ENCODE measurements at places on chromosomes 5 and 9.

DNA sequence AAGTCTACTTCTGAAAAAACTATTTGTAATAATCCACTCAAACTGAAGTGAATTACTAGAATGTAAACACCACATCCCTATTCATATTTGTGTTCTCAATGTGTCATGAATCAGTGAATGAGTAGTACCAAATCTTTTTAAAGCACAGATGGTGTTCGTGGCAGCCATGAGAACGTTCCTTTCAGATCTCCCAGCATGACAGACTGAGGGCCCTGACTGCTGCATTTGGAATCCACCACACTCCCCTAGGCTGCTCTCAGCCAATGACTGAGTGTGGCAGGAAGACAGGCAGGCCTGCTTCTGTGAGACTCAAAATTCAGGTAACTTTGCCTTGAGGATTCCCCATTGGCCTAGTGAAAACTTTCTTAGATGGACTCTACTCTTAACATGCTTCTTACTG, 10.9 kb upstream of the JMY start:
- no peak for DNase-seq

DNA sequence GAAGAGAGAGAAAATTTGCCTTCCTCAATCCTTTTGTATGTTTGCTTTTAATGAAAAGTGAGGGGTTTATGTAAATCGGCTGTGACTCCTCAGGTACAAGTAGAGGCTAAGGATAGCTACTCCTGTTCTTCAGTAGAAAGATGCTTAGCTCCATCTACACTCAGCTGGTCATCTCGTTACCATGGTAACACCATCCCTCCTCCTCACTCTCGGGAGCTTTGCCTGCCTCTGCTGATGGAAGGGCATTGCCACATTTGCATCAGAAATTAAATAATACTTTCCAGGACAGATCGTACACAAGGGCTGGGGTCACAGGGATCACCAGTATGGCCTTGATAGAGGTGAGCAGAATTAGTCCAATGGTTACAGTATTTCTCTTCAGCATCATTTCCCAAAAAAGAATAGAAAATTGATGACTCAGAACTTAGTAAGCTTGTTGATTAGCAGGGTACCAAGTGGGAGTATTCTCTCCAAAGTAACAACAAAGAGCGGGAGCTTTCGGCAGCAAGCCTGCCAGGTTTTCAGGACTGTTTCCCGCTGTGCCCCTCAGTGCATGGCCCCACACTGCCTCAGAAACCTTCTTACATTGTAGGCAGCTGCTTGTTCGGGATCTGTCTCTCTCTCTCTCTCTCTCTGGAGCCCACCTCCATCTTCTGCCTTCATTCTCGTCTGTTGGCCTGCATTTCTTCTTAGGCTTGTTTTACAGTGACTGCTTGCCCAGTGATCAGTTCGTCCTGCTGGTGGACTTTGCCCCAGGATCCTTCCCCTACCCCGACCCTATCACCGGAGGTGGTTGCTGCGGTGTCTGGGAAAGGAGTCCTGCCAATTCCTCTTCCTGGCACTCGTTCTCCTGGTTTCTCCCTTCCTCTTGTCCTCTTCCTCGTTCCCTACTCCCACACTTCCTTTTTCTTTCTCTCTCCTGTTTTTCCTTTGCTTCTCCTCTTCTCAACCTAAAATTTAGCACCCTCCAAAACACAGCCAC, 51.9 kb upstream of the SNAPC3 start:
- no peak for DNase-seq

DNA sequence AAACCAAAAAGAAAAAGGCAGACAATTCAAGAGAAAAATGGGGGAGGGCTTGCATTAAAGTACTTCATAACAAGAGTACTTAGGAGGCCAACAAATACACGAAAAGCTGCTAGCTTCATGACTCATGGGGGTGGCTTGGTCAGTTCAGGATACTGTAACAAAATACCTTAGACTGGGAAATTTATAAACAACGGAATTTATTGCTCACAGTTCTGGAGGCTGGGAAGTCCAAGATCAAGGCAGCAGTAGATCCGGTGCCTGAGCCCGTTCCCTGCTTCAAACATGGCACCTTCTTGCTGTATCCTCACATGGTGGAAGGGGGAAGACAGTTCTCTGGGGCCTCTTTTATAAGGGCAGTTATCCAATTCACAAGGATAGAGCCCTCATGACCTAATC, 111.4 kb downstream of the C9orf50 start:
- DNase-seq, result no peak

GRCh38 chr5:177303925-177304391, 359 bp downstream of the PRELID1 start:
- DNase-seq, result no peak

DNA sequence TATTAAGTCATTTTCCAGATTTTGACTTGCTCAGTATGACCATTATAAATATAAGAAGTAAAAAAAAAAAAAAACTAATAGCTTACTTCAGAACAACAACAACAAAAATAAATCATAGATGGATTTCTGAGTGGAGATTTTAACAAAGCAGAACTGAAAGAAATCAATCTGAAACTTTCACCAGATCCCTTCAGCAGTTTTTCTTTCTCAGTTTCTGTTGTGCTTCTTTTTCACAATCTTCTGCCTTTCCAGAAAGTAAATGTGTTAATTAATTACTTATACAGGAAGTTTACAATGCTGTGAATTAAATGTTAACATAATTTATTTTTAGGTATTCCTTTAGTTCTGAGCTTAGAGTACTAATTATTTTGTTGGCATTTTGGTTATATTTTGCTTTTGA, 73.5 kb downstream of the CHSY3 start:
- DNase-seq, result no peak

DNA sequence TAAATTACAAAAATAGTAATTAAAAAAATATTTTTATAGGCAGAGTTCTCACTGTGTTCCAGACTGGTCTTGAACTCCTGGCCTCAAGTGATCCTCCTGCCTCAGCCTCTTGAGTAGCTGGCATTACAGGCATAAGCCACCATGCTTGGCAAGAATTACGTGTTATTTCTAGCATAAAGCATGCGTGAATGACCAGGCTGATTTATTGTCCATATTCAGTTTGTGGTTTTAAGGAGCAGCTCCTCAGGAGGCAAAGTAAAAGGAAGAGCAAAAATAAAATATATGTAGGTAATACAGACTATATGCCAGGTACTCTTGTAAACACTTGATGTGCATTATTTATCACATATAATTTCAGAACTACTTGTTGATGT, 7.1 kb upstream of the CD180 start:
- DNase-seq, result no peak

- no peak for DNase-seq
These were observed 15.0 kb upstream of the IL12B start for GRCh38 chr5:159345336-159345735.

DNA sequence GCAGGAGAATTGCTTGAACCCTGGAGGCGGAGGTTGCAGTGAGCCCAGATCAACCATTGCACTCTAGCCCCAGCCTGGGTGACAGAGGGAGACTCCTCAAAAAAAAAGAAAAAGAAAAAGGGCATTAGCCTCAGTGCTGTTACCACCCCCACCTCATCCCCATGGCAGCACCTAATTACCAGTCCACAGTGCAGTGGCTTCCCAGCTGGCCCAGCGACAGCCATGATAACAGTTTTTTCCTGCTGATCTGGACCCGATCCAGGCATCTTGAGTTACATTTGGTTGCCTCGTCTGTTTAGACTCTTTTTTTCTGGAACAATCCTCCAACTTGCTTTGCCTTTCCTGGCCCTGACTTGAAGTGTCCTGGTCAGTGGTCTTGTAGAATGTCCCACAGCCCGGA, 24.4 kb downstream of the NCS1 start:
- DNase-seq, result no peak

GRCh38 chr5:94267350-94267899, 351.0 kb downstream of the KIAA0825 start:
- no peak for DNase-seq

DNA sequence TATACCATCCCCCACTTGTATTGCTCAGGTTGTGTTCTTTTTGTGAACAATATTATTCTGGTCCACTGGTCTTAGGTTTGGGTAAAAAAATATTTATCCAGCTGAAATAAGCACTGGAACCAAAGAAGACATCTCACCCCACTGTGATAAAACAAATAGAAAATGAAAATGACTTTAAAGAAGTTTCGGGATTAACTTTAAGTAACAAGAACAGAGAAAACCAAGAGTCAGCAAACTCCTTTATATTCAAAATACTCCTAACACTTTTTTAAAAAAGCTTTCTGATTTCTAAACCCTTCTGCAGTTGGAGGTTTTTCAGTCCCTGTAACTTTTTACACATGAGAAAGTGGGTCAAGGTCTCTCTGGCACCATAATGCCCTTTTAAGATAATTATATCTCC, 273.9 kb upstream of the CDH10 start:
- no peak for DNase-seq

GRCh38 chr9:70429899-70430298, 15.4 kb upstream of the KLF9 start:
- no peak for DNase-seq
